OCI-M1 (cell line): ENCODE measurements at places on chromosomes 11 and 22.

DNA sequence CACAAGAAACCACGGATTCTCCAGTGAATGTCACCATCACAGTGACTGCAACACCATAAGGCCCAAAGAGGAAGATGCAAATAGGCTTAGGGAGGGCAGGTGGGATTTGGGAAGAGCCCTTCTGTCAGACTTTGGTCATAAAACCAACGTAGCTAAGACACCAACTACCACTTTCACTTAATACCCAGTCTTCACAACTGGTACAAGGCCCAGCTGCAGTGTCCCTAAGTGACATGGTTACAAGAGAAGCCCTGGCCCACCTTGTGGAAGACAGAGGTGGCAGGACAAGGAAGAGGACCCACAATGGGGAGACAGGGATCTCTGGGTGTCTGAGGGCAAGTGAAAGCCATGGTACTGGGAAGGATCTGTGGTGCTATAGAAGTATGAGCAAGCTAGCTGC lies 10.0 kb downstream of the VSIG10L2 start:
- no peak for DNase-seq

GRCh38 chr11:34721646-34722045 lies 100.8 kb downstream of the EHF start:
- DNase-seq = no peak

DNA sequence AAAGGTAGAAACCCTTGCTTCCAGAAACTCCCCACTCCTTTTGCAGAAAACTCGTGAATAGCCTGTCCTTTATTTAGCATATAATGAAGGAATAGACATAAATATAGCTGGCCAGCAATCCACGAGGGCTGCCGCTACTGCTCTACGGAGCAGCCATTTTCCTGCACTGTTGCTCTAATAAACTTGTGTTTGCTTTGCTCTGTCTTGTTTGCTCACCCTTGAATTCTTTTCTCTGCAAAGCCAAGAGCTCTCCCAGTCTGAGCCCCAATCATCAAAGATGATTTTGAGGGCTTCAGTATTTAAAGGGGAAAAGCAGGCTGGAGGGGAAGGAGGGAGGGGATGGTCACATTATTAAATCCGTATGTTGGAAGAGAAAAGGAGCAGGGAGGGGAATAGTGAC lies 16.6 kb upstream of the CHKA start:
- no peak for DNase-seq

GRCh38 chr22:22897091-22897490 lies 9.5 kb downstream of the IGLL5 start:
- DNase-seq = no peak

DNA sequence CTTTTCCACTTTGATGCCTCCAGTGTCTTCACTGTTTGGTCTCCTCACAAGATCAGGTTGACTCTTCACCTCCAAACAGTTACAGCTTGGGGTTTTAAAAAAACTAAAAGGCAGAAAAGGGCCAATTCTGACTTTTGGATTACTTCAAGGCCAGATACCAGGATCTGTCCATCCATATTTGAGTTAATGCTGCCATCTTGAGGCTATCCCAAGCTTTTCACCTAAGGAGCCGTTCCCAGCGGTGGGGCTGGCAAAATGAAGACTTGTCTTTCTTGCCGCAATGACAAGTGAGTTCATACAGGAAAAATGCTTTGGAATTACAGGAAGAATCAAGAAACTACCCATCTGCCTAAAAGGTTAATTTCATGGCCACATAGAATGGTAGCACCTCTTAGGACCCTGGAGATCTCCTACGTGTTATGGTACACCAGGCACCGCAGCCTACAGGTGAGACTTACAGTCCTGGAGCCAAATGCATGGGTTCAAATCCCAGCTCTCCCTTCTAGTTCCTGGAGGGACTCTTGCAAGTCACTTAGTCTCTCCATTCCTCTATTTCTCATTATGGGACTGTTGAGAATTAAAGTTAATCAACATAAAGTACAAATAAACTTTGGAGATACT lies 6.0 kb upstream of the OR5B21 start:
- peak; percentile 81 for DNase-seq
